ENCODE measurements at places on chromosomes 6 and 20. TPM values are rescaled to one million over a fixed set of nuclear protein-coding genes. Genes with fewer than 3 reads are reported as not detected.
A peak's percentile ranks its signal among the peaks of the same experiment; 100 is the strongest.

PDSS2 gene
- 21.4 TPM for total RNA-seq

ANKRD6 gene
- total RNA-seq, result 13.7 TPM

TRIM40 gene
- not detected for total RNA-seq

SLC24A3 gene
- total RNA-seq, result 0.87 TPM

NR2E1 gene
- not detected for total RNA-seq

IL17A gene
- total RNA-seq, result not detected

DEFB124 gene
- not detected for total RNA-seq

NHSL1 gene
- total RNA-seq, result 75.8 TPM

CST4 gene
- not detected for total RNA-seq

MAS1 gene
- total RNA-seq, result 0.02 TPM

- no peaks in the 10 kb centered on the region for H3K4me1 ChIP-seq
- H3K4me3 ChIP-seq, result no peak overlapping the region
- no peak for DNase-seq
- no peaks in the 10 kb centered on the region for H3K27me3 ChIP-seq
- H3K36me3 ChIP-seq, result no peaks in the 10 kb centered on the region
- no peak overlapping the region for H3K27ac ChIP-seq
These were observed 315.6 kb upstream of the PTCHD4 start for GRCh38 chr6:48426636-48427035.

DNA sequence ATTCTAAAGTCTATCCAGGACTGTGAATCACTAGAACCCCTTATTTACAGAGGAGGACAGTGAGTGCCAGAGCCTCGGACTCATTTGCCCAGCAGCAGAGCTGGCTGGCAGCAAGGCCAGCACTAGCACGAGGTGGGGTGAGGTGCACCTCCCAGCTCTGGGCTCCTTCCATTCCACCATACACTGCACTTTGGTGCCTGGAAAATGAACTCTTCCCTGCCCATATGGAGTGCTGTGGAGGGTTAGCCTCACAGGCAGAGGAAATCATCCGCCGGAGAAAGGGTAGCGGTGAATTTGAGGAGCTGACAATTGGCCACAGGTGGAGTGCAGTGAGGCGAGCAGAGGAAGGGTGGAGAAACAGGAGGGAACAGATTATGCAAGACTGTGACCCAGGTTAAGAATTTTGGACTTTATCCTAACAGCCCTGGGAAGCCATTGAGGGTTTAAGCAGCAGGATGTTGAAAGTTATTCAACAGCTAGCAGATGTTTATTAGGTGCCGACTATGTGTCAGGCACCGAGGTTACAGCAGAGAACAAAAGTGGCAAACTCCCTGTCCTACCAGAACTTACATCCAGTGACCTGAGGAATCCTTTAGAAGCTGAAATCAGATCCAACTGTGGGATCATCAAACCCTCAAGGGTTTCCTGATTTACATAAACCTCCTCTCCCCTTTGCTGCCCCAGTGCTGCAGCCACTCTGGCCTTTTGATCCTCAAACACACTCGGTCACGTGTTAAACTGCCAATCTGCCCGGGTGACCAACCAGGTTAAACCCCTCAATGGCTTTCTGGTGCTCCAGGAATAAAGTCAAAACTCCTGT is 6.2 kb downstream of the TRIM26 start:
- DNase-seq, result no peak
- H3K36me3 ChIP-seq, result no peaks in the 10 kb centered on the region
- peaks cover 33% of the 10 kb centered on the region for H3K4me1 ChIP-seq
- no peak overlapping the region for H3K4me3 ChIP-seq
- peak overlapping the region; percentile 62 for H3K27ac ChIP-seq
- no peaks in the 10 kb centered on the region for H3K27me3 ChIP-seq

DNA sequence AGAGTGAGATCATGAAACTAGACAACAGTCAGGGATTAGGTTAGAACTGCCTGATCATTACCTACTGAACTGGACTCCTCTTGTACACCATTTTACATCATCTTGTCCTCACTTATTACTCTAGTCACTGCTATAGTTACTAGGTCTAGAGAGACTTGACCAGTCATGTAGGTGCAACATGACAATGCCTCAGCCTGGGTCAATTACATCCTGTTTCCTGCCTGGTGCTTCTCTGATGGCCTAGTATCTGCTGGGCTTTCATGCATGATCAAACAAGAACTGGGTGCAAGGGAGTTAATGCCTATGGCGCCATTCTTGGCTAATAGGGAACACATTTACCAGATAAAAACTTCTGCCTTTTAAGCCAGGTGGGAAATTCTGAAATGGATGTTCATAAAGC is 39.2 kb upstream of the MMS22L start:
- H3K4me1 ChIP-seq, result no peaks in the 10 kb centered on the region
- no peak overlapping the region for H3K4me3 ChIP-seq
- H3K27me3 ChIP-seq, result no peaks in the 10 kb centered on the region
- no peak for DNase-seq

DNA sequence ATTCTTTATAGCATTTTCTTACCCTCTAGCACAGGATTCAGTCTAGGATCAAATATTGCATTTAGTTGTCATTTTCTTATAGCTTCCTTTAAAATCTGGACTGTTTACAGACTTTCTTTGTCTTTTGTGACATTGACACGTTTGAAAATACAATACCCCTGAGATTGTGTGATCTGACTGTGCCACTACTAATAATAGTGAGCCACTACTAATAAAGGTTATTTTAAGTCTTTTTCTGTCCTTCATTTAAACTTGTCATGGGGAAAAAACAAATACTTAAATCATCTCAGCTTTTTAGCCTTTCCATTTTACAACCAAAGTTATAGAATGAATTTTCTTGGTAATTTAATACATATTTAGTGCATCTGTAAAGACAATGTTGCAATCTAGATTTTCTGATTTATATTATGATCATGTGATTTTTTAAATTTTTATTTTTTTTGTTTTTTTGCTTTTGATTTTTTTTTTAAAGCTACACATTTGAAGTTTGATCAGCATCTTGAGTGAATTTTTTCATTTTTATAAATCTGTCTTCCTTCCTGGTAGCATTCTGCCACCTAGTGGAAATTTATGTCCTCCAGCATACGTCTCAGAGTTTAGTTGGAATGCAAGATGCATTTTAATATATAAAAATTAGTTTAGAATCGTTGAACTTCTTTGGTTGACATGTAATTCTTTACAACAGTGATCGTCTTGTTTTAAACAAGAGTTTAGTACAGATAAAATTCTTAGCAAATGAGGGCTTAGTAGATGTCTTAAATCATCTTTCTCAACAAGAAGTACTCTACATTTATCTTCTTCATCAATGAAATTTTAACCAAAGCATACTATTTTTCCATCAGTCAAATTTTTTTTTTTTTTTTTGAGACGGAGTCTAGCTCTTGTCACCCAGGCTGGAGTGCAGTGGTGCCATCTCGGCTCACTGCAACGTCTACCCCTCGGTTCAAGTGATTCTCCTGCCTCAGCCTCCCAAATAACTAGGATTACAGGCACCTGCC is 119.4 kb downstream of the NCOA3 start:
- H3K4me1 ChIP-seq, result peaks cover 6% of the 10 kb centered on the region
- peak; percentile 23 for DNase-seq
- H3K4me3 ChIP-seq, result no peak overlapping the region
- H3K27ac ChIP-seq, result peak overlapping the region; percentile 4

DNA sequence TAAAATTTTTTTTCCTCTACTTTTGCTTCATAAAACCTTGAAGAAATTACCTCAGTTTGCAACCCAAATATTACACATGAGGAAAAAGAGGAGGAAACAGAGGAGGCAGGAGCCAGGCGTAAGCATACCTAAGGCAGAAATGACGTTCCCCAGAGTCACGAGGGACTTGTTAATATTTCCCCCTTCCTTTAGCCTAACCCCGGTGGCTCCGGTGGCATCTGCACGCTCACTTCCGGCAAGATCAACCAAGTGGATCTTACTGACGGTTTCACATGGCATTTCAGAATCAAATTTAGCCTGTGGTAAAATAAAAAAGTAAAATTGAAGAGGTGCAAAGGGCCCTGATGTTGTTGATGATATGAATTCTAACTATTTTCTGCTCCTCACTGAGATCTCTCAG is 67.4 kb downstream of the KIF16B start:
- H3K27me3 ChIP-seq, result no peaks in the 10 kb centered on the region
- peaks cover 88% of the 10 kb centered on the region for H3K36me3 ChIP-seq
- no peaks in the 10 kb centered on the region for H3K4me1 ChIP-seq
- no peak overlapping the region for H3K4me3 ChIP-seq
- DNase-seq, result no peak

- H3K4me1 ChIP-seq, result peaks cover 29% of the 10 kb centered on the region
- DNase-seq, result no peak
- H3K27me3 ChIP-seq, result no peaks in the 10 kb centered on the region
- no peak overlapping the region for H3K4me3 ChIP-seq
- H3K36me3 ChIP-seq, result no peaks in the 10 kb centered on the region
- H3K27ac ChIP-seq, result peak overlapping the region; percentile 86
These were observed 217.7 kb downstream of the ATXN1 start for GRCh38 chr6:16543521-16543920.

DNA sequence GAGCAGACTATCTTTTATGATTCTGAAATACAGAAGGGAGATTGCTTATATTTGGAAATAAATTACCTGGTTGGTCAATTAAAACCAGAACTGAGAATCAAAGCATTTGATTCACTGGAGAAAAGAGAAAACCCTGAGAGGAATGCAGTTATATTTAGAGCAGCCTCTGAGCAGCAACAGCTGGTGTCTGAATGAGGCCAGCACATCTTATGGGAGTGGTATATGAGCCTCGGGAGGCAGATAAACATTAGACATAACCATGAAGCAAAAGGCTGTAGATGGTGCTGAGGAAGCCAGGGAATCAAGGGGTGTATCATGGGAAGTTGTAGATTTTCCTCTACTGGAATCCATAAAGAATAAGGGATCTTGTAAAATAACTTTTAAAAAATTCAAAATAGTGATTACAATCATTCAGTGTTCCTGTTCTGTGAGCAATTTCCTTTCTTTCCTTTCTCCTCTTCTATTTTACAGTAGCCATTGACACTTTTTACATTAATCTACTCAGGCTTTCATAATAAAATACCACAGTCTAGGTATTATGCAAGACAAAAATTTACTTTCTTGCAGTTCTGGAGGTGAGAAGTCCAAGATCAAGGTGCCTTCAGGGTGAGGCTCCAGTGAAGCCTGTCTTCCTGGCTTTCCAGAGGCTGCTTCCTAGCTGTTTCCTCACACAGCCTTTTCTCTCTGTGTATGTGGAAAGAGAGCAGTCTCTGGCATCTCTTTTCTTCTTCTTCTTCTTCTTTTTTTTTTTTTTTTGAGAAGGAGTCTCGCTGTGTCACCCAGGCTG is 32.8 kb upstream of the ENPP5 start:
- no peak overlapping the region for H3K27ac ChIP-seq
- no peaks in the 10 kb centered on the region for H3K4me1 ChIP-seq
- H3K4me3 ChIP-seq, result no peak overlapping the region
- H3K36me3 ChIP-seq, result no peaks in the 10 kb centered on the region
- DNase-seq, result no peak

- H3K4me1 ChIP-seq, result no peaks in the 10 kb centered on the region
- no peak overlapping the region for H3K4me3 ChIP-seq
- no peak overlapping the region for H3K27ac ChIP-seq
- no peak for DNase-seq
These were observed 161.2 kb downstream of the KLHL32 start for GRCh38 chr6:97085772-97086171.

GRCh38 chr6:63963769-63964315 is 328.2 kb downstream of the PHF3 start:
- no peaks in the 10 kb centered on the region for H3K4me1 ChIP-seq
- no peaks in the 10 kb centered on the region for H3K27me3 ChIP-seq
- no peak overlapping the region for H3K27ac ChIP-seq
- no peak overlapping the region for H3K4me3 ChIP-seq

- DNase-seq, result no peak
- H3K4me3 ChIP-seq, result no peak overlapping the region
- no peaks in the 10 kb centered on the region for H3K4me1 ChIP-seq
- peaks cover 17% of the 10 kb centered on the region for H3K27me3 ChIP-seq
- no peak overlapping the region for H3K27ac ChIP-seq
These were observed 29.6 kb downstream of the SUMO4 start for GRCh38 chr6:149429427-149430360.

GRCh38 chr20:9759392-9759791 is 79.5 kb downstream of the PAK5 start:
- H3K4me3 ChIP-seq, result no peak overlapping the region
- no peaks in the 10 kb centered on the region for H3K36me3 ChIP-seq
- no peaks in the 10 kb centered on the region for H3K27me3 ChIP-seq
- H3K27ac ChIP-seq, result no peak overlapping the region
- H3K4me1 ChIP-seq, result no peaks in the 10 kb centered on the region

GRCh38 chr6:38755874-38756273 is 40.8 kb downstream of the DNAH8 start:
- H3K4me3 ChIP-seq, result no peak overlapping the region
- no peak overlapping the region for H3K27ac ChIP-seq
- no peaks in the 10 kb centered on the region for H3K36me3 ChIP-seq
- DNase-seq, result no peak

- H3K4me1 ChIP-seq, result peaks cover 11% of the 10 kb centered on the region
- H3K4me3 ChIP-seq, result no peak overlapping the region
- peaks cover 25% of the 10 kb centered on the region for H3K27me3 ChIP-seq
- DNase-seq, result no peak
- H3K36me3 ChIP-seq, result peaks cover 5% of the 10 kb centered on the region
These were observed 2.4 kb upstream of the AARS2 start for GRCh38 chr6:44315516-44315915.

DNA sequence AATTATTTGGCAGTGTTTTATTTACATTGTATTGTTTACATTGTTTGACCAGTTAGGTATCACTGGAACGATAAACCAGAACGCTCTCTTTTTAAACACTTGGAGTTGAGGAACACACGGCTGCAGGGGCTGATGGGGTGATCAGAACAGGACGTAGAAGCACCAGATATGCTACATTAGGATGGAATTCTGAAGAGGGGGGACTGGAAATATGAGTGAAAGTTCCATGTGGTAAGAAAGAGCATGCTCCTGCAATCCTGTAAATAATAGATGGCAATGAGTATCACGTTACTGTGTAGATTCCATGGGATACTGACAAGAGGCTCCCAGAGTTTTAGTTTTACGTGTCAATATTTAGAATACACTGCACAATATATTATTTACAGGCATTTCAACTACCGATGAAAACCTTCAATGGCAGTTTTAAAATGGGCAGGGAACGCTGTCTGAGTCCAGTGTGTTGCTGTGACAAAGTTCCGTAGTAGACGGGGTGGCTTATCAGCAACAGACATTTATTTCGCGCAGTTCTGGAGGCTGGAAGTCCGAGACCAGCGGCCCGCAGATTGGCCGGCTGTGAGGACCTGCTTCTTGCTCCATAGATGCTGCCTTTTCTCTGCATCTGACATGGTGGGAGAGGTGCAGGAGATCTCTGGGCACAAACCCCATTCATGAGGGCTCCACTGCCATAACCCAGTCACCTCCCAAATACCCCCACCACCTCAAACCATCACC is 43.1 kb downstream of the SYNJ2 start:
- no peak for DNase-seq
- peaks cover 27% of the 10 kb centered on the region for H3K4me1 ChIP-seq
- H3K4me3 ChIP-seq, result no peak overlapping the region
- no peaks in the 10 kb centered on the region for H3K36me3 ChIP-seq
- H3K27me3 ChIP-seq, result no peaks in the 10 kb centered on the region
- no peak overlapping the region for H3K27ac ChIP-seq

Data from heart right ventricle (tissue), 16 donors.